Renal cortical epithelial cell (primary cell): ENCODE measurements at places on chromosomes 1 and 21.

DNA sequence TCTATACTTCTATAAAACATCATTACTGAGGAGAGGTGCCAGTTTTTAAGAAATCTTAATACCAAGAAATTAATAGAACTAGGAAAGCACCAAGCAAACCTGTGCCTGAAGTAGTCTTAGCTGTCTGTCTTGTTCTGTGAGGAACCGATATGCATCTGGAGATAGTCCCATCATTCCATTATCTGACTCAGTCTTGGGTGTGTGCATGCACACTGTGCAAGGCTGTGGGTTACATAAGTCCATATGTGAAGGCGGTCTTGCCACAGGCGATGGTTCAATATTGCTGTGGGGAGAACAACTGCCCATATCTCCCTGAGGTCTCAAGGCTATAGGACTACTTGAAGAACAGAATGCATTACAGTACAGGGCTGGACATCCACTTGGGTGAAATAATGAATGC lies 33.8 kb downstream of the STIL start:
- no peak for DNase-seq

DNA sequence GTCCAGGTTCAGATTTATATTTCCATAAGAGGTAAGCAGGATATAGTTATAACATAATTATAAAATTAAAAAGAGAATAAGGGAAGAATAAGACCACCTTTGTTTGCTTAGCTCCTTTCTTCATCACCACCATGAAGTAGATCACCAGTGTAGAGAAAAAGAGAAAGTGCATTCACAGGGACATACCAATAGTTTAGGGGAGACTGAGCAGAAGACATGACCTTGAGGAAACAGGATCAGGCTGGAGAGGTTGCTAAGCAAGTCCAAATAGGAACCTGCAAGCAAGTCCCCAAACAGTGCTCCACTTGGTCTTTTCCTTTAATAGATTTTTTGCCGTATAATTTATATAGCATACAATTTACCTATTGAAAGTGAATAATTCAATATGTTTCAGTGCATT lies 63.0 kb downstream of the KCNT2 start:
- no peak for DNase-seq

DNA sequence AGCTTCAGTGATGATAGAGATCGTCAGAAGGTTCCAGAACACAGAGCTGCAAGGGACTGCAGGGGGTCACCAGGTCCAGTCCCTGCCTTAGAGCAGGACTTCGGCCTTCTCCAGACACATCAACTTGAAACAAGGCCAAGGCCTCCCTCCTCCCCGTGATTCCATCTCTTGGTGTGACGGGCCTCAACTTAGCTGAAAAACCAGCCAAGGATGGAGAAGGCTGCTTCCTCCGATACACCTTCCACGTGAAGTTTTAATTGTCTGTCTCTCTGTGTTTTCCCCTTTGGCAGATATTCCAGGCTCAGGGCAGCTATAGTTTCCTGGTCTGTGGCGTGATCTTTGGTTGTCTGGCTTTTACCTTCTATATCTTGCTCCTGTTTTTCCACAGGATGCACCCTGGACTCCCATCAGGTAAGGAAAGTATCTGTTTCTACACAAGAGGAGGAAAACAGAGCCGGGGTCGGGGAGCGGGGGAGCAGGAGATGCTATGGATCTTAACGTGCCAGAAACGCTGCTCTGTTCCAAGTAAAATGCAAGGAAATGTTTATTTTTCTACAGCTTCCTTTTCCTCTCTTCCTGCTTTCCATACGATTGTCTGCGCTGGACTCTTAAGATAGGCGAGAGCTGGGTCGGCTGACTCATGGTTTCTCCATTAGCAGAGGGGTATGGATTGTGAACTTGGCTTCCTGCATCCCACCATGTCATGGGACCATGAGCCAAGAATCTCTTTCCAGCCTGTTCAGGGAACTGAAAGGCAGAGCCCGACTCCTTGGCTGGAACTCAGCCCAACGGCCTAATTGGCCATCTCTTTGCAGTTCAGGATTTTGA lies 32.8 kb downstream of the ELK4 start:
- DNase-seq, result peak; percentile 62

GRCh38 chr1:84969489-84970250 lies 27.2 kb downstream of the MCOLN2 start:
- DNase-seq, result no peak

DNA sequence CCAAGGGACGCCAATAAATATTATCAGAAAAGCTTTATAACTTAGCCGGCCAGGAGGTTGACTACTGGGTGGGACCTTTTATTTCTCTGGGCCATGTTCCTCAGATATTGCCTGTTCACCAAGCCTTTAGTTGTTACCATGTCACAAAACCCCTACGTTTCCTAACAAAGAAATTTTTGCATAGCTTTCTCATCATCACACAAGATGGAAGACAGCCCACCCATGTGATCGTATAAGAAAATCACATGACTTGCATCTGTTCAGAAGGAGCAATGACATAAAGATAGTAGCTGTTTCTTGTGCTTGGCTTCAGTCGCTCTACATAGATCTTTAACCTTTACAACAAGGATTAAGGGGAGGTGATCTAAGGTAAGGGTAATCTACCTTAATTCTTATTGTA lies 88.9 kb upstream of the NGF start:
- DNase-seq, result no peak

DNA sequence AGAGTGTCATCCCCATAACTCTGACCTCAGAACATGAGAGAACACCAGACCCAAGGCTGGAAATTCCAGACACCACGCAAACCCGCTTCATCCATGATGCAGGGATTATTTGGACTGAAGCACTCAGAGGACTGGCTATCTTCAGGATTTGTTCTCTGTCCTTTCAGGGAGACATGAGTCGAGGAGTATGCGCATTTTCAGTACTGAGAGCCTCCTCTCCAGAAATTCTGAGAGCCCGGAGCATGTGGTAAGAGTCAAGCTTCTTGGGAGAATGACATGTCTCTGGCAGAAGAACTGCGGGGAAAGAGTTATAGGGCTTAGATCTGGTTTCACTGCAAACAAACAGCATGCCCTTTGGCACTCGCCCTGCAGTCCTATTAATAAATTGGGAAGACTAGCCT lies 6.9 kb downstream of the LAX1 start:
- DNase-seq, result no peak

DNA sequence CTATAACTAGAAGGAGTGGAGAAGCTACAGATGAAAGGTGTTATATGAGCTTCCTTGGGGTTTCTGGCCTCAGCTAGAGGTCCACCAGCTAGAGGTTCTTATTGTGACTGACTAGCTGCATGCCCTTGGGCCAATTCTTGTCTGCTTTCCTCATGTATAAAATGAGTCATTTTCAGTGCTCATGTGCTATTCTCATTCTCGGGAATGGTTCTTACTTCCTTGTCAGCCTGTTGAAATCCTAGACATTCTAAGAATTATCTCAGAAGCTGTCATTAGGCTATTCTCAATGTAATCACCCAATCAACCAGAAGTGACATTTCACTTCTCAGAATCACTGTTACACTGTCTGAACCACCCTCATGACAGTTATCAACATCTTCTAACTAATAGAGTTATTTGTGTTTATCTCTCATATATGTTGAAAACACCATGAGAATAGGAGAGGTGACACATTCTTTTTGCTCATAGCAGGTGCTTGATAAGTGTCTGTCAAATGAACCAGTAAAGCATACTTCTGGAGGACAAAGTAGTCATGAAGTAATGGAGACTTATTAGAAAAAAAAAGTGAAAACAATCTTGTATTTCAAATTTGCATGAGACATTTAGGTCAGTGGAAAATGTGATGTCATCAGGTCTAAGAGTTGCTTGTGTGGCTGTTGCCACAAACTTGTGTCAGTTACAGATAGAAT lies 122.8 kb upstream of the IVNS1ABP start:
- peak; percentile 98 for DNase-seq

DNA sequence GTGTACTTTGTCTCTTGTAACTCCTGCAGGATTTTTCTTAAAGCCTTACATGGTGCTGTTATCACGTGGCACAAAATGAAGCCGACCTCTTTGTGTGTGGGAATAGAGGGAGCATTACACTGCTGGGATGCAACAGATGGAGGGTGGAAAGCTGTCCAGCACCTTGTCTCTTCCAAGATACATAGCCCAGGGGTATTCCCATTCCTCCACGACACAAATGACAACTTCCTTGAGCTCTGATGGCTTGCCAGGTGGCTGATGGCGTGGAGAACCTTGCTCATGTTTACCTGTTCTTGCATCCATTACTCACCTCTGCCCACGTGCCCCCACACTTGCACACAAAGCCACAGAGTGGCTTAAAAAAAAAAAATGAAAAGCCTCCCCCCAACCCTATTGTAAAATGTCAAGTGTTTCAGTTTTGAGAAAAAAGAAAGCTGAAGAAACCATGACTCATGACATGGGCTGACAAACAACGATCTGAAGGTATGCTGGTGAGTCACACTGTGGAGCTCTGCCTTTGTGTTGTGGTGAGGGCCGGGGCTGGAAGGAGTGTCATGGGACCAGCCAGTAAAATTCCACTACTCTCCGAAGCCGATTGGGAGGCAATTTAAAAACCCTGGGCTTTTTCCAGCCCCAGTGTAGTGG lies 32.0 kb upstream of the ATP5PO start:
- peak; percentile 100 for DNase-seq

GRCh38 chr21:15057285-15057684 lies 7.5 kb downstream of the NRIP1 start:
- DNase-seq, result no peak

- no peak for DNase-seq
Measured at GRCh38 chr1:216925962-216926625, 202.9 kb upstream of the ESRRG start.

DNA sequence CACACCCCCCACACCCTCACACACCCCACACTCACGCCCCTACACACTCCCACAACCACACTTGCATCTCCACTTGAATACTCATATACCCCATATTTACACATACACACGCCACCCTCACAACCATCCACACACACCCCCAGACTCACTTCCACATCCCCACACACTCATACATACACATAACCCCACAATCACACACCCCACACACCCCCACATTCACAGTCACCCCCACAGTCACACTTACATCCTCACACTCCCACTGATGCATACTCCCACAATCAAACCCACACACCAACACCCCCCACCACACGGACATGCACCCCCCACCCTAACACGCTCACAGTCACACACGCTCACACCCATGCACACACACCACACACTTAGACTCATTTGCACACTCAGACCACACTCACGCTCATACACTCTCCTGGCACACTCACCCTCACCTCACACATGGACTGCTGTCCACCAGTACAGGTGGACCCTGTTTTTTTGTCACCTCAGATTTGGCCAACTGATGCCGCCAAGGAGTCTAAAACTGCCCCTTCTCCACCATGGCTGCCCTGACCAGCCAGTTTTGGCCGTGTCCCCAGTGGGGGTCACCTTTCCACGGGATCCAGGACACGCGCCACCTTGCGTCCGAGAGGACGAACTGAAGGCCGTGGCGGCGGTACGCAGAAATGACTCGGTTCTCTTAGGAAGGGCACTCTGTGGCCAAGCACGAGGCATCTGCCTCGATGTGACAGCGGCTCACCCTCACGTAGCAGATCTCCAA lies 45.3 kb upstream of the EDN2 start:
- no peak for DNase-seq

DNA sequence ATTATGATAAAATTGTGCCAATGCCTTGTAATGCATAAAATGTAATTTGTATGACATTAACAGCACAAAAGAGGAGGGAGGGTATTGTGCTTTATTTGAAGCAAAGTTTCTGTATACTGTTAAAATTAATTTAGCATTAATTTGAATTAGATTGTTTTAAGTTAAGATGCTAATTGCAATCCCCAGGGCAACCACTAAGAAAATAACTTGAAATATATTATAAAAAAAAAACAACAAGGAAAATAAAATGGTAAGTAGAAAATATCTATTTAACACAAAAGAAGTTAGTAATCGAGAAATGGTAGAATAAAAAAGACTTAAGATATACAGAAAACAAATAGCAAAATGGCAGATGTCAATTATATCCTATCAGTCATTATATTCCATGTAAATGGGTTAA lies 131.4 kb upstream of the KAZN start:
- DNase-seq, result no peak

- DNase-seq, result no peak
Measured at GRCh38 chr1:169545472-169545871, 40.8 kb downstream of the F5 start.

DNA sequence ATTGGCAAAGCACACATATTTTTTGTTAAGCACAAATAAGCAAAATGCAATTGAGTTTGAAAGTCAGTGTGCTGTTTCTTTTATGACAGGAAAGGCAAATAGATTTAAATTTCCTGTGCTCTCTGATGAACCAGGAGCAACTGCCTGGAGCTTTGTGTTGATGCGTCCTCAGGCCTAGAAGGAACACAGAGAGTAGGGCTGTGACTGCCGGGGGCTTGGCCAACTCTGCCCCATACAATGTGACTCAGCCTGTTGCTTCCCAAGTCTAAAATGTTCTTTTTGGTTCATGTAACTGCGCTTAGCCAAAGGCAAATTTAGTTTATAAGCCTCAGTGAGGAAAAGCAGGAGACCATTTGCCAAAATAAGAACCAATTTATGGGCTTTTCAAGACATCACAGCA lies 37.5 kb downstream of the TOR1AIP2 start:
- no peak for DNase-seq

DNA sequence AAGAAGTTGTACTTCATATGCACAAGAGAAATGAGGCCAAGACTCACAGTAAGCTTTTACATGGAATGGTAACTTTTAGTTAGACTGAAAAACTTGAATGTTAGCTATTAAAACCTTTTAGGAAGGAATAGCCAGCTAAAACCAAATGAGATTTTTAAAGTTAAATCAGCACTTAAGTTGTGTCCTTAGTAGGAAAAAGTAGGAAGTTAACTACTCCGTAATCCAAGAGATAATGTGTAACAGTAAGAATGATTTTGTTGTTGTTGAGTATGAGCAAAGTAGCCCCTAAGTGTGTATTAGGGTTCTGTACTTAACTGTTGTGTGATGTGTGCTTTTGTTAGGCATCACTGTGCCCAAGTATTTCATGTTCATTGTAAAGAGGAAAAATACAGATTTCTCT lies 13.2 kb downstream of the TARDBP start:
- no peak for DNase-seq

DNA sequence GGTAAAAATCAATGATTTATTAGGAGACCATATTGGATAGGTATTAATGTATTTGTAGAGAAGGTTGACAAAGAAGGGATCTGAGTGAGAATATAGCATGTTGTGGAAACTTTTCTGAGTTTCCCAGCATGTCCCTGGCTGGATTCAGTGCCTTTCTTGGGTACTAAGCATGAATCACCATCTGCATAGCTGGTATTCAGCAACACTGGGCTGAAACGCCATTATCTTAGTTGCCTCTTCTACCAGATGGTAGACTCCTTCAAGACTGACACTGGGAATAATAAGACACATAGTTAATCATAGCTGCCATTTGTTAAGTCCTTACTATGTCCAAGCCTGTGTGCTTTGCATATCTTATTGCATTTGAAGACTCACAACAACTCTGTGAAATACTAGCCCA lies 45.5 kb downstream of the ATP5PF start:
- no peak for DNase-seq

- DNase-seq, result peak; percentile 17
Measured at GRCh38 chr21:31530897-31531705, 128.4 kb upstream of the SOD1 start.

- DNase-seq, result peak; percentile 88
Measured at GRCh38 chr1:156104065-156104810, 10.3 kb upstream of the LMNA start.
